ENCODE measurements at places on chromosomes 3 and 15.

DNA sequence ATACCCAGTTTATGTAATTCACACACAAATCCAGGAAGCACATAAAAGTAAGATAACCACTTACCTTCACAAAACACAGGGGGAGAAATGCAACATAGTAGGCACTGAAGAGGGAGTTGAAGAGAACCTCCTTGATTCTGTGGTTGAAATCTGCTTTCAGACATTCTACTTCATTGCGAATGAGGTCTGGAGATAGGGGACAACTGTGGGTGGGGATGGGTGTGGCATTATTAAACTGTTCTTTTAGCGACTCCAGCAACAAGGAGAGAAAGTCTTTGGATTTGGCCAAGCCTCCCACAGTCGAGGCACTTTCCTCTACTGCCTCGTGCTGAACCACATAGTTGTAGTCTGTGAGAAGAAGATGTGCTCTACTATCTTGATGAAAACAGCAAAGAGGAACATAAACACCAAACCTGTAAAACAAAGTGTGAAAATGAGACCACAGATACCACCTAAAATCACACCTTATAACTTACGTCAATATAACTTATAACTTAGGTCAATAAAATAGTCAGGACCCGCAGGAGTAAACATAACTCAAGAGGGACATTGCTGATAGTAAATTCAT, 25.6 kb downstream of the TMEM39A start:
- no peak for DNase-seq

- DNase-seq = no peak
Measured at GRCh38 chr3:174110761-174111160, 713.2 kb downstream of the NLGN1 start.

DNA sequence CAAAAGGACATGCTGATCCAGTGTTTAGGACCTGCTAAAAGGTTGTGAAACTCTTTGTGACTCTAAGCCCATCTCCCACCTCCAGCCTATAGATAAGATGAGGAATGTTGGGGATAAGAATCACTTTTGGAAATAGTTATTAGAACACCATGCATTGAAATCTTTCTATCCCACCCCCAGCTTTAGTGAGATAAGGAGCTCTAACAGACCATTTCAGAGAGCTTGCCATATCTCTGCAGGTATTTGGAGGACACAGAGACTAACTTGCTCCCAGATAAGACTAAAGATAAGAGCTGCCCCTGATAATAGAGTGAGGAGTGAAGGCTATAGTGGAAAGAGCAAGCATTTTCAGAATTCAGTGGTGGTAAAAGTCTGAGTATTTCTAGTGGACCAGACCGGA, 53.1 kb upstream of the GNB4 start:
- DNase-seq = no peak

- no peak for DNase-seq
Measured at GRCh38 chr3:56089739-56090138, 378.5 kb downstream of the ERC2 start.

DNA sequence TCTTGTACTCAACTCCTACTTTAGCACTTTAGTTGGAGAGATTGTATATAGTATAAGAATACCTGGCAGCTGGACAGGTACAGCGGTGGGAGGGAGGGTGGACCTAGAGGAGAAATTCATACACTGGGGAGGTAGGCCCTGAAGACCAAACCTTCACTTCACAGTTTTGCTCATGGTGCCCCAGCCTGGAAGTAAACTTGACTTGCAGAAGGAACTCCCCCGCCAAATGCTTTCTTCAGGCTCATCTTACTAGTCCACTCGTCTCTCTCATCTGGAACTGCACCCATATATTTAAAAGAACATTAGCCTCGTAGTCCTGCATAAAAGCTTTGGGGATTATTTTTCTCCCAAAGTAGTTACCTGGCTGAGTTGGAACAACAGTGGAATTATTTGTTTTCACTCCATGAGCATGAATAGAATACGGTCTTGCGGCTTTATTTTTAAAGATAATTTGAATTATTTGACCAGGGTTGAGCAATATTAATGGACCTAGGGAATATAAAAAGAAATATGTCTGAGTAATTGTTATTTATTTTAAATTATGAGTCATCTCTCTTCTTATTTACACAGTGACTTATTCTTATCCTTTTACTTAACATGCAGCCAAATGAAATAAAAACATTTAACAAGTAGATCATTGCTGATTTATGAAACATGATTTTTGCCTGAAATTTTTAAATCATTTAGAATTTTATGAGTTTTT, 25.5 kb upstream of the CP start:
- DNase-seq = no peak

DNA sequence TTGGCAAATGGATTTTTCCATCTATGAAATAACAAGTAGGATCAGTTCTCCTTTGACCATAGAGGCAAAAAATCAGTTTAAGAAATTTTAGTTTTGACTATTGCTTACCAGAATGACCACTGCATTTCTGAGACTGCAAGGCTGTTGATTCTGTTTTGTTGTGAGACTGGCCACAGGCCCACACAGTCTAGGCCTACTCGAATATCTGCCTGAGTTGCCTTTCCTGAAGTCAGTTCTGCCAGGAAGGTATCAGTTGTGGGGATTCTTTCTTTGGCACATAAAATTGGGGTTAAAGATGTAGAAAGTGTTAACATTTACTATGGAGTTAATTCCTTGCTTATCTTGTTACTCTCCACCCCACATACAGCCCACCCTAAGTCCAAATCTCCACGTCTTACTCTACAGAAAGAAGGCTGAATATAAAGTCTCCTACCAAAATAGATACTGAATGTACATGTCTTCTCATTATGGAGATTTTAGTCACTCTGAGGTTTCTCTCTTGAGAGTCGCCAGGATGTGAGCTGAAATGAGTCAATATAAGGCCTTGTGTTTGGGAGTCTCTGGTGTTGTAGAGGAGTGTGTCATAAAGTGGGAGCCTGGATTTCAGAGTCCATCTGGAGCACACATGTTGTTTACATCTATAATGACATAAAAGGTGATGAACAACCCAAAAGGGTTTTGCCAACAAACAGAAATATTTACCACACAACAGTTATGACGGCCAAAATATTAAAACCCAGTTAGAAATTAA, 45.0 kb upstream of the WWTR1 start:
- no peak for DNase-seq

- DNase-seq = no peak
Measured at GRCh38 chr15:99943466-99943865, 210.2 kb upstream of the LYSMD4 start.

- no peak for DNase-seq
Measured at GRCh38 chr3:131880948-131881347, 153.9 kb downstream of the CPNE4 start.

DNA sequence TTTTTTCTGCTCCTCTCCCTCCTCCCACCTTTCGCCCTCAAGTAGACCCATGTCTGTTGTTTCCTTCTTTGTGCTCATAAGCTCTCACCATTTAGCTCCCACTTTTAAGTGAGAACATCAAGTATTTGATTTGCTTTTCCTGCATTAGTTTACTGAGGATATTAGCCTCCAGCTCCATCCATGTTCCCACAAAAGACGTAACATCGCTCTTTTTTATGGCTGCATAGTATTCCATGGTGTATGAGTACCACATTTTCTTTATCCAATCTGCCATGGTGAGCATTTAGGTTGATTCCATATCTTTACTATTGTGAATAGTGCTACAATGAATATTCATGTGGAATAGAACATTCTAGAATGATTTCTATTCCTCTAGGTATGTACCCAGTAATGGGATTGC, 178.6 kb downstream of the RYR3 start:
- no peak for DNase-seq

DNA sequence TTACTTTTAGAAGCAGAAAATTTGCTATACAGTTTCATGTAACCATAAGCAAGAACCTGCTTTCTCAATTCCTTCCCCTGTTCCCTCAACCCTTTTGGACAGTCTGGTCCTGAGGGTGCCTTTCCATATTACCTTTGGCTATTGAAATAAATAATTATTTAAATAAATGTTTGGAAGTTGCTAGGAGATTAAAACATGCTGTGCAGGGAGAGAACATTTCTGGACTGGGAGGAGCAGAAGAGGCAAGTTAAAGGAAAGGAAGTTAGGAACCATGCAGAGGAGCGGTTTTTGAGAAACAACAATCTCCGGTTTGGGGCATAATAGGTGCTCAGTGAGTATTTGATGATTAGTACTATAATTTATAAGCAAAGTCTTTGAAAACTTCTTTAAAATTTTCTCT, 41.8 kb downstream of the ZNF609 start:
- DNase-seq = no peak

DNA sequence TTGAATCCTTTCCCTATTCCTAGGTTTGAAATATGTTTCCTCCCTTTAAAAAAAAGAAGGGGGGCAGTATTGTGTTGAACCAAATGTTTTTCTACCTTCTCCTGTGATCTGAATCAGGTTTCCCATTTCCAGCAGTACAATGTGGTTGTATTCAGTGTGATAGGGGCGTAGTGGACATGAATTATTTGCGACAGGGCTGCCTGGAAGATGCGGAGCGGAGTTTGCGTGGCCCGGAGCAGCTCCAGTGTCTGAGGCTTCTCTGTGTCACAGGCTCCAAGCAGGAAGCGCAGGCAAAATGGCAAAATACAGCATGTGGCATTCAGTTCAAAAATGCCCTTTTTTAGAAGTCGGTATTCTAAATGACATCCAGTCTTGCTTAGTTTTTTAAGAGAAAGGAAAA, 154.4 kb downstream of the PGPEP1L start:
- DNase-seq = peak; percentile 83

GRCh38 chr3:14454639-14455310, 52.4 kb downstream of the SLC6A6 start:
- DNase-seq = no peak

GRCh38 chr3:141227752-141228151, 3.9 kb upstream of the PXYLP1 start:
- no peak for DNase-seq

DNA sequence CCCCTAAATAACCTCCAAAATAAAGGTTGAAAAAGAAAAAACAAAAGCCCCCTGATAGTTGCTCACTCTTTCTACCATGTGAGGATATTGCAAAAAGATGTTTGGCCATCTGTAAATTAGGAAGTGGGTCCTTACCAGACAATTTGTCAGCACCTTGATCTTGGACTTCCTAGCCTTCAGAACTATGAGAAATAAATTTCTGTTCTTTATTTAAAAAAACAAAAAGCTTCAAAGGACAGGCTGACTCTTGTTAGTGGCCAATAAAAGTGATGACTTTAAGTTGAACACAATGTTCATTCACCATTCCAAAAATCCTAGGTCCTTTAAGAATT, 103.5 kb downstream of the CBLB start:
- no peak for DNase-seq

- DNase-seq = no peak
Measured at GRCh38 chr15:67042551-67043142, 22.8 kb upstream of the SMAD3 start.

DNA sequence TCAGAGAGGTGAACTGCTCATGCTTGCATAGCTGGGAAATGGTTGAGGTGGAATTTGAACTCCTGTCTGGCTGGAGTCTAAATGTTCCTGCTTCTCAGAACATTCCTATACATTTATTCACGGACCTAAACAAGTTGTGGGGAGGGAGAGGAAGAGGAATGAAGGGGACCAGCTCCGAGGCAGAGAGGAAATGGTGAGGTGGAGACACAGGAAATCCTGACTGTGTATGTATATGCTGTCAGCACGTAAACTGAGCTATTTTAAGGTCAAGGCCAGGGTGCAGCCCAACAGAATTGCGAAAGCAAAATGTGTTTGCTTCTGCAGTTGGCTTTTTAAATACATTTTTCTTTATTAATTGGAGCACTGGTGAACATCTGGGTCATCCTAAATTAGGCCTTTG, 74.1 kb upstream of the POMGNT2 start:
- DNase-seq = peak; percentile 66

GRCh38 chr3:81033185-81033584, 728.3 kb downstream of the GBE1 start:
- DNase-seq = no peak

GRCh38 chr3:23086331-23086730, 116.8 kb upstream of the UBE2E2 start:
- DNase-seq = no peak
